ENCODE measurements at places on chromosomes 1 and 21.

DNA sequence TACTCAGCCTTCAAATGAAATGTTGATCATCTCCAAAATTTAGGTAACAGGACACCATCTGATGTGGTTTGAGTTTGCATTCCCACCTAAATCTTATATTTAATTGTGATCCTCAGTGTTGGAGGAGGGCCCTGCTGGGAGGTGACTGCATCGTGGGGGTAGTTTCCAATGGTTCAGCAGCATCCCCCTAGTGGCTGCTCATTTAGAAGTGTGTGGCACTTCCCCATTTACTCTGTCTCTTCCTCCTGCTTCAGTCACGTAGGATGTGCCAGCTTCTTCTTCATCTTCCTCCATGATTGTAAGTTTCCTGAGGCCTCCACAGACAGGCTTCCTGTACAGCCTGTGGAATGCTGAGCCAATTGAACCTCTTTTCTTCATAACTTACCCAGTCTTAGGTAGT, 731.2 kb downstream of the USP25 start:
- no peak for DNase-seq

GRCh38 chr1:43370564-43370963, 2.8 kb upstream of the ELOVL1 start:
- no peak for DNase-seq

DNA sequence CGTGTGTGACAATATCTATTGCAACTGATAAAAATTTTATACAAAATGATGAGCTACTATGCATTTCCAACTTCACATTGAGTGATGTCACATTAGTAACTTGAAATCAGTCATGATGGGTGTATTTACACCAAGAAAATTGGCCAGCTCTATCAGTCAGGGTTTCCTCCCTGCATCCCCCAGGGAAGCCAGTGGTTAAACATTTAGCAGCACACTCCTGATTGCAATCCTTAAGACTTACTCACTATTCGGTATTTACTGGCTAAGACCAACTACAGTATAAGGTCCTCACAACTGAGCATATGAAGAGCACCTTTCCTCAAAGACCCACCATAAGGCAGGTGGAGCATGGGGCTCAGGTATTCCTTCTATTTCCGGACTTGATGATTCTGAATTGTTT, 41.3 kb upstream of the PTGFRN start:
- no peak for DNase-seq

GRCh38 chr1:220711056-220711809, 21.1 kb downstream of the C1orf115 start:
- DNase-seq: no peak

GRCh38 chr1:59046730-59047157, 250.2 kb upstream of the FGGY start:
- DNase-seq: no peak

DNA sequence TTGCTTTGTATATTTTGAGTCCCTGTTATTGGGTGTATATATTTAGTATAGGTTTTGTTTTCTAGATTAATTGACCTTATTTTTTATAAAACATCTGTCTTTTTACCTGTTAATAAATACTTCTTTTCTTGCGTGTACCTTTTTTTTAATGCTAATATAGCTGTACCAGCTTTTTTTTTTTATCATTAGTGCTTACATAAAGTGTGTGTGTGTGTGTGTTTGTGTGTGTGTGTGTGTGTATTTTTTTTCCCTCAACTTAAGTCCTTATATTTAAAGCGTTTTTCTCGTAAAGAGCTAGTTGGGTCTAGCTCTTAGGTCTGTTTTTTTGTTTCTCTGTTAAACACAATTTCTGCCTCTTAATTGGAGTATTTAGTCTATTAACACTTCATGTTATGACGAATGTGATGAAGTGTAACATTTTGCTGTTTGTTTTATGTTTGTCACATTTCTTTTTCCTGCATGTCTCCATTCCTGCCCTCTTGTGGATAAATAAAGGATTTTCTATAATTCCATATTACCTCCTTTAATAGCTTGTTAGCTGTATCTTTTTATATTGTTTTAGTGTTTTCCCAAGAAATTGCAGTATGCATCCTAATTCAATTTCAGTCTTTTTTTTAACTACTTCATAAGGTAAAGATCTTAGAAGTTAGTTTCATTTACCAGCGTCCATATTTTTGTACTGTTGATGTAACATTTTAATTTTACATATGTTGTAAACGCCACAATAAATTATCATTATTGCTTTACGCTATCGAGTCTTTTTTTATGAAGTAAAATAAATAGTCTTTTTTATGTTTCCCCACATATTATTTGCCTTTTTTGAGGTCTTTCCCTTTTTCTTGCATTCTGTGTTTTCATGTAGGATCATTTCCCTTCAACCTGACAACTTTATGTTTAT, 4.3 kb downstream of the PRMT2 start:
- DNase-seq: no peak

DNA sequence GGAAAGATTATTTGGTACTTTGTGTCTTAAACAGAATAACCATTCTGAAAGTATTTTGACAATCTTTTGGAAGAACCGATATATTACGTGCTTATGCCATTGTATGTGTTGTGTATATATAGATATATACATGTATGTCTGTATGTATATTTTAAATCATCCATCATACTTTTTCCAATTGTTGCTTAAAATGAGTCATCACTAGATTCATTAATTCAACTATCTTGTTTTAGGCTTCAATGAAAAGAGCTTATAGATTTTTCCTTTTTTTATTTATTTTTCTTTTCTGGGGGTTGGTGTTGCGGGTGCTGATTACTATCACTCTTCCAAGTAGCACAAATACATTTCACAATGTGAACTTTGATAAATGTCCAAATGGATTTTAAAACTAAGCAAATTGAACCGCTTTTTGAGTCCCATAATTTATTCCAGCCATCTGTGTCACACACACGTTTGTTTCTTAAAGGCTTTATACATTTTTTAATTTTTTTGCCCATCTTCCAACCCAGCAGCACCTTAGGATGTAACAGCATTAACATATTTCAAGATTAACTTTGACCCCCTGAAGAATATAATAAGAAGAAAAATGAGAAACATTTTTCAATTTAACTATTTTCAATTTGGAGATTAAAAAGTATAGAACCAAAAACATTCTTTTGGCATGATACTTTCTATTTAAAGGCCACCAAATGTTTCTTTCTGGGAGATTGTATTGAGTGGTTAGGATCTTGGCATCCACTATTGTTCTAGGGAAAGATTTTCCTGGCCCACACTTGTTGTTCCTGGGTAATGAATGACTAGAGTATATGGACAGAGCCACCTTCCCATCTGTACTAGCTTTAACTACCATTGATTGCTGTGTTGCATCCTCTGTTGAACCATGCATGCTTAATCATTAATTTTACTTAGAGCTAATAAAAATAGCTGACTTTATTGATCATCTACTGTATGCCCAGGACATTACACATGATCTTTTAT, 9.3 kb upstream of the DPYD start:
- DNase-seq: no peak

GRCh38 chr1:204087181-204087892, 14.4 kb downstream of the SOX13 start:
- no peak for DNase-seq

- DNase-seq: no peak
Observed at GRCh38 chr1:201790261-201790660, 38.7 kb upstream of the IPO9 start.

GRCh38 chr1:82226186-82226505, 425.4 kb downstream of the ADGRL2 start:
- no peak for DNase-seq

- no peak for DNase-seq
Observed at GRCh38 chr1:207128336-207128921, 24.4 kb downstream of the C4BPA start.

GRCh38 chr1:110393691-110394492, 3.1 kb upstream of the SLC16A4 start:
- no peak for DNase-seq

- no peak for DNase-seq
Observed at GRCh38 chr1:39896909-39897685, 4.6 kb downstream of the MYCL start.

- no peak for DNase-seq
Observed at GRCh38 chr1:184972315-184973055, 1.8 kb downstream of the NIBAN1 start.

GRCh38 chr21:19785941-19786340, 1212.3 kb upstream of the NCAM2 start:
- no peak for DNase-seq

DNA sequence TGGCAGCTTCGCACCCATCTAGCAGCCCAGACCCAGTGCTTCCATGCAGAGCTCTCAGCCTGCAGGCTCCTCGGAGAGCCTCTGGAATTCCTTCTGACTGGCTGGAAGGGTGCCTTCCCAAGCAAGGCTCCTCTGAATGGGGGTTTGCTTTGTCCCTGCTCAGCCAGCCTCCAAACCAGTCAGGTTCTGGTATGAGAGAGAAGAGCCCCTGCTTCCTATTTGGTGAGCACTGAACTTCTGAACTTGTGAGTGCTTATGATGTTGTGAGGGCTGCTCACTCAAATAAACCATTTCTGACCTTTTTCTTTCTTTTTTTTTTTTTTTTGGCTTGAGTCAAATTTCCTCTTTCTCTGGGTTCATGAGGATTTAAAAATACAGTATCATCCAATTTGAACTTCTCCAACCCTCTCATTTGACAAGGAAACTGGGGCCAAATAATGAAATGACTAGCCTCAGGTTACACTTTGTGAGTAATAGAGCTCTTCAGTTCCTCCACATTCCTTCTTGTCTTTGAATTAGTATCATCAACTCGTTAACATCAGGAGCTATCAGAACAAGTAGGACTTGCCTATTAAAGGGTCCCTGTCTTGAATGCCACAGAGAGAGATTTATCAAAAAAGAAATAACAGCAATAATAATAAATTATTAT, 39.6 kb downstream of the GFI1 start:
- no peak for DNase-seq

- no peak for DNase-seq
Observed at GRCh38 chr1:34113362-34113761, 51.7 kb downstream of the CSMD2 start.

- DNase-seq: no peak
Observed at GRCh38 chr1:18703041-18703621, 72.5 kb downstream of the PAX7 start.

DNA sequence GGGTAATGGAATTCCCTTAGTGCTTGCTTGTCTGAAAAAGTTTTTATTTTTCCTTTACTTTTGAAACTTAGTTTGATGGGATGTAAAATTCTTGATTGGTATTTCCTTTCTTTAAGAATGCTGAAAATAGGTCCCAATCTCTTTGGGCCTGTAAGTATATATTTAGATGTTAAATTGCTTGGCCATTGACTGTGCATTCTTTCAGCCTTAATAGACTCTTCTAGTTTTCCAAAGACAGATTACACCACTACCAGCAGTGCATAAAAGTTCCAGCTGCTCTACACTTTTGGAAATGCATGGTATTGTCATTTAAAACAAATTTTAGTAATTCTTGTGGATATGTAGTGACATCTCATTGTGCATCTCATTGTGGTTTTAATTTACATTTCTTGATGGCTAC, 464.8 kb upstream of the USP24 start:
- DNase-seq: no peak

GRCh38 chr1:27643600-27644368, 8.8 kb upstream of the FGR start:
- peak; percentile 50 for DNase-seq

- no peak for DNase-seq
Observed at GRCh38 chr1:203644661-203645510, 18.3 kb downstream of the ATP2B4 start.

GRCh38 chr21:42918291-42918690, 7.1 kb downstream of the ERVH48-1 start:
- no peak for DNase-seq

DNA sequence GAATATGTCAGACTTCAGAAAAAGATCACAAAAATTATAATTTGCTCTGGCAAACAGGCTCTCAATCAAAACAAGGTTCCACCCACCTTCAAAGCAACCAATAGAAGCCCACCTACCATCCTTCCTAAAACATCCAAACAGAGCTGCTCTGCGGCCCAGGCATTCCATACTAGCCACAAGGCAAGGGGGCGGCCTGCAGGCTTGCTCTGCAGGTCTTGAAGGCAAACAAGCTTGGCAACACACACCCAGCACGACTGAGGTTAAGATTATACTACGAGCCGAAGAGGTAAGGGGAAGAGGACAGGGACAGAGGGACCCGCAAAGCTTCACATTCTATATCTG, 207.3 kb downstream of the SLC45A1 start:
- no peak for DNase-seq

DNA sequence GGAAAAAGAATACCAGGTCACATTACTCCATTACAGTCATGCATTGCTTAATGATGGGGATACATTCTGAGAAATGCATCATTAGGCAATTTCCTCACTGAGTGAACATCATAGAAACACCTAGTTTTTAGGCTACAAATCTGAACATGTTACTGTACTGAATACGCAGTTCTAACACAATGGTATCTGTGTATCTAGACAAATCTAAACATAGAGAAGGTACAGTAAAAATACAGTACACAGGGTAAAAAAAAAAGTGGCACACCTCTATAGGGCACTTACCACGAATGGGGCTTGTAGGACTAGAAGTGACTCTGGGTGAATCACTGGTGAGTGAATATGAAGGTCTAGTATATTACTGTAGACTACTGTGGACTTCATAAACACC, 115.7 kb downstream of the AKT3 start:
- no peak for DNase-seq

DNA sequence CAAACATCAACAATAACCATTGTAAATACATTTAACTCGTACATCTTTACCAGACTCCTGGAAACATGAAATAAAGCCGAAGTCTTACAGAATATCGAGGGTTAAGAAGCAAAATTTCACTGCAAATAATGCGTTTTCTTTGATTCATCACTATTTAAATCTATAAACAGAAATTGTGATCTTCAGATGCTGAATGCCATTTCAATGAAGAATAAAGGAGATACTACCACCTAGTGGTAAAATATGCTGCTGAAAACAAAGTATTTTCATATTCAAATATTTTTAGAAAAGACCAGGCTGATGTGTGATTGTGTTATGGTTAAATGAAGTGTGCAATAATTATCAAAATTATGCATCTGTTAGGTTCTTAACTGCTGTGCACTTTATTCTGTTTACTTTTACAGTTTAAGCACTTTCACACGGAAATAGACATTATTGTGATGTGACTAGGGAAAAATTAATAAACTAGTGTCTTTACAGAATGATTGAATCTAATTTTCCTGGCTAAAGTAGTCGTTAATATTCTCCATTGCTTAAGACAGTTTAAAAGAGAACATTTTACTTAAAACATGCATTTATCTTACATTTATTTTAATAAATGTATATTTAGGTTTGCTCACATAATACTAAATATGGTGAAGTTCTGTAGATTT, 1093.1 kb downstream of the MRPL39 start:
- no peak for DNase-seq

- no peak for DNase-seq
Observed at GRCh38 chr1:63463248-63463647, 59.8 kb downstream of the ITGB3BP start.

All from activated CD8-positive, alpha-beta memory T cell treated with anti-CD3 and anti-CD28 coated beads for 1 hour (primary cell).